Nasal cavity respiratory epithelium epithelial cell of viscerocranial mucosa (primary cell): ENCODE measurements at places on chromosomes 6 and 20. TPM values are rescaled to one million over a fixed set of nuclear protein-coding genes. Genes with fewer than 3 reads are reported as not detected.

HRH3 gene
- total RNA-seq = not detected in 2 replicates

DAAM2 gene
- total RNA-seq = 0.07 TPM in 1 of 2 replicates, not detected in the other

GPX5 gene
- not detected in 2 replicates for total RNA-seq

EEF1A2 gene
- 1.0 and 1.4 TPM in 2 replicates for total RNA-seq
